Ascending aorta (tissue), 2 donors: ENCODE measurements at places on chromosomes 5 and 9. TPM values are rescaled to one million over a fixed set of nuclear protein-coding genes. Genes with fewer than 3 reads are reported as not detected.

MPDZ gene
- 46.2 TPM for total RNA-seq

MARCOL gene
- not detected for total RNA-seq

GRCh38 chr9:21252721-21253547 is 13.1 kb upstream of the IFNA14 start:
- DNase-seq: no peak

CDC20B gene
- total RNA-seq: not detected

DNA sequence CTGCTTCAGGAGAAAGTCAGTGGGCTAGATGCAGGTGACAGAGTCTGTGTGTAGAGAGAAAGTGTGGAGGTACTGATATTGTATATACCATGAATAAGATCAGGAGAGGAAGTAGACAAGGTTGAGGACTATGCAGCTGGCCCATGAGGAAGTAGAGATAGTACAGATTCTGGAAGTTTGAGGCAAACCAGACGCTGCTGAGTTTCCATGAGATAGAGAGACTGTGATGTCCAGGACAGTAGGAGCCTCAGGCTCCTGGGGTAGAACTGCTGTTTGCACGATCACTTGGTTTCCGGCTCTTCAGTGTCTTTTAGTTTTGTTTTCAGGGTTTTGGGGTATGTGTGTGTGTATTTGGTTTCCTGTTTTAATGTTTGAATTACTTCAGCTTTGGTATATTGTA is 13.6 kb downstream of the OTULINL start:
- DNase-seq: no peak

GRCh38 chr9:121210536-121210935 is 8.9 kb upstream of the RAB14 start:
- no peak for DNase-seq

SH3TC2 gene
- 0.21 TPM for total RNA-seq
